T follicular helper cell (primary cell): ENCODE measurements at places on chromosomes 2 and 18.

DNA sequence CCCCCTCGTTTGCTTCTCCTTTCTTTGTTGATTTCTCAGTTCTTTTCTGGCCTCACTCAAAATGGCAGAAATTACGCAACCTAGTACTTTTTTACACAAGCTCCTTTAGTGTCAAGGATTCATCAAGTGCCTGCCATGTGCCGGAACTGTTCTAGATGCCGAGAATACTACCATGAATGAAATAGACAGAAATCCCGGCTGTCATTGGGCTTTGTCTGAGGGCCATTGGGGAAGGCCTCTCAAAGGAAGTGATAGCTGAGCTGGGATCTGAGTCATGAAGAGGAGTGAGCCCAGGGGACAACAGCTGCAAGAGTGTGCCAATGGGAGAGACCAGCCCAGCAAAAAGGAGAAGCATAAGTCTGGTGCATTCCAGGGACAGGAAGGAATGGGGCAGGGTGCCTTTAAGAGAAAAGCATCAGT is 34.3 kb upstream of the PPP1CB start:
- DNase-seq, result no peak

DNA sequence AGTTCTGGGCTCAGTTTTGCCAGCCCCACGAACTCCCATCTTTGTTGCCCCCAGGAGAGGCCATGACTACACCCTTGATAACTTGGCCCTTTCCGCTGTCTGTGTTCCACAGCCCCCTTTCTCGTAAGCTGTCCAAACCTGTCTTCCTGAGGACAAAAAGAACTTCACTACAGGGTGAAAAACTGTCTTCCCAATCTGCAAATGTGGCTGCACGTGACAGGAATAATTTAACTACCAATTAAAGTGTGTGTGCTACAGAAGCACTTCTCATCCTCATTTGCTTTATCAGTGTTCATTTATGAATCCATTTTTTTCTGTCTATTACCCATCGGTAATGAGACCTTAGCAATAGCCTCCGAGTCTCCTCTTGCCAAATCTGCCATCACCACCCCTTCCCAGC is 9.1 kb upstream of the ALPK2 start:
- DNase-seq, result no peak

GRCh38 chr18:39513186-39513585 is 1947.6 kb upstream of the CELF4 start:
- DNase-seq, result no peak

DNA sequence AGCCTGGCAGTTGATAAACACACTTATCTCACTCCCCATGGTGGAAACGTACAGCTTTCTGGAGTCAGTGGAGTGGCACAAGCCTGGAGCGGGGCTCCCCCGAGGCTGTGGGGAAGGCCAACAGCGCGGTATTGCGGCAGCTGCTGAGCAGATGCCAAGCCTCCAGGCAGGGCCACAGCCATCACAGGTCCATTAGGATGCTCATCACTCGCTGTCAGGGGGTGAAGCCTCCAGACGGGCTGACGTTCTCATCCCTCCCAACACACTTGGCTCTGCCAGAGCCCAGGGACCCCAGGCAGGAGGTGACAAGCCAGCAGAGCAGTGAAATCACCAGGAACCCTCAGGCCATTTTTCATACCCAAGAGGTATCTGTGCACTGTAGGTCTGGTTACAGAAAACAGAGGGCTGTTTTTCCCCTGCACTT is 529.2 kb upstream of the KLHL29 start:
- no peak for DNase-seq

DNA sequence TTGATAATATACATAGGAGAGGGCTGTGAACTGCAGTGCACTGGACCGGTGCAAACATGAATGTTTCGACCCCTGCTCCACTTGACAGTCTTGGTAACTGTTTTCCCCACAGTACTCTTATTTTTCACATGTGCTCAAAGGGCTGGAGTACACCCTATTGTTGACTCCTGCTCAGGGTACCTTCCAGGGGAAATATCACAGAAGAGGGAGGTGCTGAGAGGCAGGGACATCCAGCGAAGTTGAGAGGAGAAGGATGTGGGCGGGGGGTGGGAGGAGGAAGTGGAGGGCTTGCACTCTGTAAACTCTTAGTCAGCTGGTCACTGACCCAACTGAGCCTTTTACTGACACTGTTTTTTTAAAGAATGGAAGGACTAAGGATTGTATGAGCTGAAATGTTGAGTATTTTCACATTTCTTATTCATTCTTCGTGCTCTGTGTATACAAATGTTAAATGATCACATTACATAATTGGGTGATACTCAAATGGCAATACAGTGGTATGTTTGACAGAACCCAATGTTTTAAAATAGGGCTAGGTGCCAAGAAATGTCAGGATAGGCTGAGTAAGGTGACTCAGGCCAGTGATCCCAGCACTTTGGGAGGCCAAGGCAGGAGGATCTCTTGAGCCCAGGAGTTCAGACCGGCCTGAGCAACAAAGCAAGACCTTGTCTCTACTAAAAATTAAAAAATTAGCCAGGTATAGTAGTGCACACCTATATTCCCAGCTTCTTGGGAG is 10.0 kb downstream of the INPP4A start:
- DNase-seq, result no peak

DNA sequence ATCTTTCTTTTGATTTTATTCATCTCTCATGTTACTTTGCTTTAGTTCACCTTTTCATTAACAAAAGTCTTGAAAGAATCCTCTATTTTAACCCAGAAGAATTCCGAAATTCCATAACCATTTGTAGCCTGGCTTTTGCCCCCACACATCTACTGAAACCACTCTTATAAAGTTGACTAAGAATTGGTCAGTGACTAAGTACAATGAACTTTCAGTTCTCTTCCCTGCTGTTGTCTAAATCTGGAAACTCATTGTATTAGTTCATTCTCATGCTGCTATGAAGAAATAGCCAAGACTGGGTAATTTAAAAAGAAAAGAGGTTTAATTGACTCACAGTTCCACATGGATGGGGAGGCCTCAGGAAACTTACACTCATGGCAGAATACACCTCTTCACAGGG is 49.9 kb upstream of the PNPT1 start:
- DNase-seq, result no peak

DNA sequence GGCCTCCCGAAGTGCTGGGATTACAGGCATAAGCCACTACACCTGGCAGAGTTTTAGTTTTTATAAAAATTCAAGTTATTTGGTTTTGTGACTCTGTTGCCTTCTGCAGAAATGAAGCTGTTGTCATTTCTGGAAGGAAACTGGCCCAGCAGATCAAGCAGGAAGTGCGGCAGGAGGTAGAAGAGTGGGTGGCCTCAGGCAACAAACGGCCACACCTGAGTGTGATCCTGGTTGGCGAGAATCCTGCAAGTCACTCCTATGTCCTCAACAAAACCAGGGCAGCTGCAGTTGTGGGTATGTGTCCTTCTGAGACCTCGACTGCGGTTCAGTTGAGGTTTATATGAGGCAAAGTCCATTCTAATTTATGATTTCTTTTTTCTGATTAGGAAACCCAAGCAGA is 7.2 kb downstream of the MTHFD2 start:
- no peak for DNase-seq

DNA sequence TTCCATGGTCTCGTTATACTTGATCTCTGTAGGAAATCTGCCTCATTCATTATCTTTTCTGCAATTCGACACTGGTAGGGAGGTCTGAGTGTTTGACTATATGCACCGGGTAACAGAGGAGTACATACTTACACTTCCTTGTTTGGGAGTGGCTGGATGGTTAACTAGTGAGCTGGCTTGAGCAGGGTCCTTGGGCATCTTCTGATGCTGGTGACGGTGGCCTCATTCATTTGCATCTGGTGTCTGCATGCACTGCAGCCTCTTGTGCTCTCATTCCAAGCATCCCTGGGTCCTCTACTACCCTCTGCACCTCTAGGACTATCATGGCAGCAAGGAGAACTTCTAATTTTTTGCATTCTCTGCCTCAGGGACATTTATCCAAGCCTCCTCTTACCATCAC is 100.0 kb upstream of the TCF4 start:
- DNase-seq, result no peak

DNA sequence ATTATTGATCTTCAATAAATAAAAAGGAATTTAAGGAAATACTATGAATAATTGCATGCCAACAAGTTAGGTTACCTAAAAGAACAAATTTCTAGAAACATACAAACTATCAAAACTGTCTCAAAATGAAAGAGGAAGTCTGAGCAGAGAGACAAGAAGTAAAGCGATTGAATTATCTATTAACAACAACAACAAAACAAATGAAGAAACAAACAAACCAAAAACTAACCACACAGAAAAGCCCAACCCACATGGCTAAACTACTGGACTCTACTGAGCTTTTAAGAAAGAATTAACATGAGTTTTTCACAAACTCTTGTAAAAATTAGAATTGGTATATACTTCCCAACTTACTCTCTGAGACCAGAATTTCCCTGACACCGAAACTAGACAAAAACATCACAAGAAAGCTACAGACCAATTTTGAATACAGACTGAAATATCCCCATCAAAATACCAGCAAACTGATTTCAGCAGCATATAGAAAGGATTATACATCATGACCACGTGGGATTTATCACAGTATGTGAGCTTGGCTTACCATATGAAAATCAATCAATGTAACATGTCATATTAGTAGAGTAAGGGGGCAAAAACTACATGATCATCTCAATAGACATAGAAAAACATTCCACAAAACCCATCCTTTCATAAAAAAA is 16.6 kb upstream of the GALNT1 start:
- DNase-seq, result no peak

DNA sequence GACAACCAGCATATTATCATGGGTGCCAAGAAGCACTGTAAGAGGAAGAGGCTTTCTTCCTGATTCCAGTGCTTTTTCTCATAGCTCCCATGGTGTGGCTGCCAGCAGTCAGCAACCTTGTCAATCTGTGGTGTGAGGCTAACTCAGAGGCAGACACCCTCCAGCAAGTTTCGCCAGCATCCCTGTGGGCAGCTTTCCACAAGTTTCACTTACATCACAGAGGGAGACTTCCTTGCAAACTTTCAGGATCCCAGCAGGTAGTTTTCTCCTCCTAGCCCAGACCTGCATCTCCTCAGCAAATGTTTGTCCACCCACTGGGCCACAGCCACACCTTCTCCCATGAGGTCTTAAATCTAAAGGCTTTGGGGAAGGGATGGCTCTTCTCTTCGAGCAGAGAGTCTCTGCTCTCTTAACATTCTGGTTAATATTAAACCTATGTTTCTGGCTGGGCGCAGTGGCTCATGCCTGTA is 9.1 kb downstream of the DNAH7 start:
- DNase-seq, result no peak

DNA sequence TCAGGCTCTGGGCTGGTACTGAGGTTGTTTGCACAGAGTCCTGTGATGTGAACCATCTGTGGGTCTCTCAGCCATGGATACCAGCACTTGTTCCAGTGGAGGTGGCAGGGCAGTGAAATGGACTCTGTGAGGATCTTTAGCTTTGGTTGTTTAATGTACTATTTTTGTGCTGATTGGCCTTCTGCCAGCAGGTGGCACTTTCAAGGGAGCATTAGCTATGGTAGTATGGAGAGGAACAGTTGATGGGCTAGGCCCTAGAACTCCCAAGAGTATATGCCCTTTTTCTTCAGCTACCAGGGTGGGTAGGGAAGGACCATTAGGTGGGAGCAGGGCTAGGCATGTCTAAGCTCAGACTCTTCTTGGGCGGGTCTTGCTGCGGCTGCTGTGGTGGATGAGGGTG is 257.0 kb upstream of the GYPC start:
- no peak for DNase-seq

DNA sequence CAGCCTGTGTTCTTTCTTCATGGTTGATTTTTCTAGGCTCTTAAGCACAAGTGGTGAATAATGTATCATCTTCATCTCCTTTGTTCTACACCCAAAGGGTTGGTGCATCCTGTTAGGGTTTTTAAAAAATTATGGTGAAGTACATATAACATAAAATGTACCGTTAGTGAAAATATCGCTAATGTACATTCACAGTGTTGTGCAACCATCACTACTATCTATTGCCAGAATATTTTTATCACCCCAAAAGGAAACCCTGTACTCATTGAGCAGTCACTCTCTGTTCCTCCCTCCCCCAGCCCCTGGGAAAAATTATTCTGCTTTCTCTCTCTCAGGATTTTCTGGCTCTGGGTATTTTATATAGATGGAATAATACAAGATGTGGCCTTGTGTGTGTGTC is 98.5 kb downstream of the PRKCE start:
- no peak for DNase-seq

GRCh38 chr2:26566081-26566375 is 75.1 kb downstream of the CIB4 start:
- no peak for DNase-seq

GRCh38 chr2:36450466-36451196 is 95.1 kb downstream of the CRIM1 start:
- DNase-seq, result no peak

- DNase-seq, result no peak
Observed at GRCh38 chr2:96259497-96259921, 6.3 kb downstream of the TMEM127 start.

DNA sequence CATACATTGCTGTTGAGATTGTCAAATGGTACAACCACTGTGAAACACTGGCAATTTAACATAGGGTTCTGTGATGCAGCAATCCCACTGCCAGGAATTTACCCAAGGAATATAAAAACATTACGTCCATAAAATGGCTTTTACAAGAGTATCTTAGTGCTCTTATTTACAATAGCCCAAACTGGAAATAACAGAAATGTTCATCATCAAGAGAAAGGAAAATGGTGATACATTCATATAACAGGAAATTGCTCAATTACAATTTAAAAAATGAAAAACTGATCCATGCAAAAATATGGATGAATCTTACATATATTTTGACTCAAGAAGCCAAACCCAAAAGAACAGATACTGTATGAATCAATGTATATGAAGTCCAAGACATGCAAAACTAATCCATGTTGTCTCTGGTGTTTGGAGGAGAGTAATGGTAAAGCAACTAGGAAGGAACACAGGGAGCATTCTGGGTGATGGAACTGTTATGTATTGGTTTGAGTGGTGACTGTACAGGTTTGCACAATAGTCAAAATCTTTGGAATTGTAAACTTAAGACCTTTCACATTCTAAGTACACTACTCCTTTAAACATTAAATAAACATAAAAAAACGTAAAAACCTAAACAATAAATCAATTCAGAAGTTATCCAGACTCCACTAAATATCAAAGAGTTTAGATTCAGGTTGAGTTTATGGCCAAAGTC is 104.8 kb upstream of the WDR75 start:
- no peak for DNase-seq

DNA sequence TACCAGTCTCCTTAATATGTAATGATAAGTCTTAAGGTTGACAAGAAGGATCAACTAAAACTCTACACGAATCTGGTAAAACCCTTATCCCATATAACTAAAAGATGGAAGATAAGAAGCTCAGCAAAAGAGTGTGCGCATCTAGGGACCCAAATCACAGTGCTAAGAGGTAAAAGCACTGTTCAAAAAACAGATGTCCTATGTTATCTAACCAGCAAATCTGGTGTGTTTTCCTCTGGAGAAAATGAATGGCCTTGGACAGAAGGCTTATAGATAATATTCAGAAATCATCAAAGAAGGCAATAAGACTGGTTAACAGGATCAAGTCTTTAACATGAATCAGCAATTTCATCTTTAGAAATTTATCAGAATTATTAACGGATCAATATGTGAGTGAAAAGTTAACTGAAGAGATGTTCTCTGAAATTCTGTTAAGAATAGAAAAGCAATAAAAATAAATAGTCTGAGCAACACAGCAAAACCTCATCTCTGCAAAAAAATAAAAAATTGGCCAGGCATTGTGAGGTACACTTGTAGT is 47.1 kb downstream of the RPRD1A start:
- no peak for DNase-seq

GRCh38 chr2:197461057-197461456 is 7.7 kb downstream of the COQ10B start:
- DNase-seq, result no peak

GRCh38 chr2:8659092-8659734 is 22.6 kb upstream of the ID2 start:
- no peak for DNase-seq
